ENCODE measurements at places on chromosomes 6 and 20. TPM values are rescaled to one million over a fixed set of nuclear protein-coding genes. Genes with fewer than 3 reads are reported as not detected.

GRCh38 chr6:33995309-33996119 is 150.4 kb downstream of the GRM4 start:
- no peak overlapping the region for H3K27ac ChIP-seq
- no peaks in the 10 kb centered on the region for H3K36me3 ChIP-seq
- no peaks in the 10 kb centered on the region for H3K27me3 ChIP-seq
- peaks cover 7% of the 10 kb centered on the region for H3K4me1 ChIP-seq

GRCh38 chr6:4727671-4728435 is 48.4 kb upstream of the CDYL start:
- no peak overlapping the region for H3K27ac ChIP-seq
- no peaks in the 10 kb centered on the region for H3K36me3 ChIP-seq
- peak; percentile 65 for DNase-seq
- H3K27me3 ChIP-seq: no peaks in the 10 kb centered on the region
- H3K4me1 ChIP-seq: no peaks in the 10 kb centered on the region

DNA sequence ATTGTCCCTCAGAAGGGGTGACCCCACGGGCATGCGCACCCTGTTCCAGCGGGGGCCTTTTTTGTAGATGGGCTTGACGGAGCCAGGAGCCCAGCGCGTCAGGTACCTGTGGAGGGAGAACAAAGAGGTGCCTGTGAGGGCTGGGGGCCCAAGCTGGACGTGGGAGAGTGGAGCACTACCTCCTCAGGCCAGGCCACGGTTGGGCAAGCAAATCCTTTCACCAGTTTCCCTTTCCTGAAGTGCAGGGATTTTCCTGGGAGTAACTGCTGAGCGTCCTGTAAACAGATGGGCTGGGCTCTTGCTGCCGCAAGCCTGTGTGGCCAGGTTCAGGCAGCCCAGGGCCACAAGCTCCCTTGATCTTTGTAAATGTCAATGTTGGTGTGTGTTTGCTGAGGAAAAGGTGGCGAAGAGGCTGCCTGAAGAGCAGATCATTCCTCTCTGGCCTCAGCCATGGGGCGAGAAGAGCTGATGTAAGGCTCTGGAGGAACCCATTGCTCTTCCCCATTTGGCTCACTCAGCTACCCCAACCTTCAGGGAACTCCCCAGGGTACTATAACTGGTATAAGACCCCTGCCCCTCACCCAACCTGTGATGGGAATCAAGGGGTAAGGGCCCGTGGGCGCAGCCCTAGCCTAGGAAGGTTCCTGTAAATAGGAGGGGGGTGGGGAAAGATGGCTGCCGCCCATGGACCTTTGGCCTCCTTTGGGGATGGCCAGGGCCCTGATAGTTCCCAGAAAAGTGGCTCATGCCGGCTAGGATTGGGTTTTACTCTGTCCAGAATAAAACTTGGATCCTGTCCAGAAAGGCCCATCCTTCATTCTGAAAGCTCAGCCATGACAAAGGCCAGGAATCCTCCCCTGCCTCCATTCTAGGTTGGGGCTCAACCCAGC is 15.5 kb downstream of the MRPS18A start:
- no peaks in the 10 kb centered on the region for H3K36me3 ChIP-seq
- no peak for DNase-seq
- no peaks in the 10 kb centered on the region for H3K27me3 ChIP-seq
- H3K4me1 ChIP-seq: peaks cover 7% of the 10 kb centered on the region
- H3K4me3 ChIP-seq: no peak overlapping the region

Gene ARMH2
- not detected for total RNA-seq

Gene FERMT1
- total RNA-seq: 21.2 TPM

Gene CRISP2
- total RNA-seq: not detected

GRCh38 chr6:35320031-35320410 is 22.3 kb upstream of the PPARD start:
- H3K27ac ChIP-seq: no peak overlapping the region
- H3K4me3 ChIP-seq: no peak overlapping the region
- H3K4me1 ChIP-seq: peaks cover 3% of the 10 kb centered on the region
- no peak for DNase-seq

DNA sequence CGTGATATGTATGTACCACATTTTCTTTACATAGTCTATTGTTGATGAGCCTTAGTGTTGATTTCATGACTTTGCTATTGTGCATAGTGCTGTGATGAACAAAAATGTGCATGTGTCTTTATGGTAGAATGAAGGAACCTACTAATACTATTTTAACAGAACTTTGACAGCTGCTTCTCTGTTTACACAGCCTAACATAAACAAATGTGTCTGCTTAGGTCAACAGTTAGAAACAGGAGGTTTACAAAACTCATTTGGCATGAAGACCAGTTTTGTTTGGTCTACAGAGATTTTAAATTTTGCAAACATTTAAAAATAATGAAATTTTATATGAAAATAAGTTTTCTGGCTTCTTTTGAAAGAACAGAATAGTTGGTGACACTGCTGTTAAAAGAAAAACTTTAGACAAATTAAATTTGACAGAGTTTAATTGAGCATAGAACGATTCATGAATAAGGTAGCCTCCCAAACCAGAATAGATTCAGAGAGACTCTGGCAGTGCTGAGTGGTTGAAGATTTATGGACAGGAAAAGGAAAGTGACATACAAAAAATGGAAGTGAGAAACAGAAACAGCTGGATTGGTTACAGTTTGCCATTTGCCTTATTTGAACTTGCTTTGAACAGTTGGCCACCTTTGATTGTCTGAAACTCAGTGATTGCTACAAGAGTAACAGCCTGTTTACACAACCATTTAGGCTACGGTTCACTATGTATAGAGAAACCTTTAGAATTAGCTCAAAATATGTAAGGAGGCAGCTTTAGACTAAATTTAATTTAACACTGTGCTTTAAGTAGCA is 715.8 kb upstream of the HS3ST5 start:
- H3K4me3 ChIP-seq: no peak overlapping the region
- H3K27me3 ChIP-seq: no peaks in the 10 kb centered on the region
- no peak overlapping the region for H3K27ac ChIP-seq
- no peaks in the 10 kb centered on the region for H3K36me3 ChIP-seq

GRCh38 chr20:47781632-47782031 is 3.6 kb downstream of the SULF2 start:
- no peak for DNase-seq
- no peak overlapping the region for H3K27ac ChIP-seq
- no peaks in the 10 kb centered on the region for H3K36me3 ChIP-seq
- peaks cover 23% of the 10 kb centered on the region for H3K4me1 ChIP-seq
- no peaks in the 10 kb centered on the region for H3K27me3 ChIP-seq

GRCh38 chr6:131257104-131257503 is 121.8 kb downstream of the AKAP7 start:
- no peaks in the 10 kb centered on the region for H3K27me3 ChIP-seq
- no peaks in the 10 kb centered on the region for H3K4me1 ChIP-seq
- H3K4me3 ChIP-seq: no peak overlapping the region
- DNase-seq: no peak
- H3K27ac ChIP-seq: no peak overlapping the region

Gene GPSM3
- 11.3 TPM for total RNA-seq

- no peaks in the 10 kb centered on the region for H3K36me3 ChIP-seq
- no peaks in the 10 kb centered on the region for H3K27me3 ChIP-seq
- no peak for DNase-seq
- no peaks in the 10 kb centered on the region for H3K4me1 ChIP-seq
- no peak overlapping the region for H3K4me3 ChIP-seq
These were observed 176.0 kb downstream of the SASH1 start for GRCh38 chr6:148518511-148519156.

Gene SIRPD
- not detected for total RNA-seq

Gene SLC22A3
- total RNA-seq: 2.5 TPM

DNA sequence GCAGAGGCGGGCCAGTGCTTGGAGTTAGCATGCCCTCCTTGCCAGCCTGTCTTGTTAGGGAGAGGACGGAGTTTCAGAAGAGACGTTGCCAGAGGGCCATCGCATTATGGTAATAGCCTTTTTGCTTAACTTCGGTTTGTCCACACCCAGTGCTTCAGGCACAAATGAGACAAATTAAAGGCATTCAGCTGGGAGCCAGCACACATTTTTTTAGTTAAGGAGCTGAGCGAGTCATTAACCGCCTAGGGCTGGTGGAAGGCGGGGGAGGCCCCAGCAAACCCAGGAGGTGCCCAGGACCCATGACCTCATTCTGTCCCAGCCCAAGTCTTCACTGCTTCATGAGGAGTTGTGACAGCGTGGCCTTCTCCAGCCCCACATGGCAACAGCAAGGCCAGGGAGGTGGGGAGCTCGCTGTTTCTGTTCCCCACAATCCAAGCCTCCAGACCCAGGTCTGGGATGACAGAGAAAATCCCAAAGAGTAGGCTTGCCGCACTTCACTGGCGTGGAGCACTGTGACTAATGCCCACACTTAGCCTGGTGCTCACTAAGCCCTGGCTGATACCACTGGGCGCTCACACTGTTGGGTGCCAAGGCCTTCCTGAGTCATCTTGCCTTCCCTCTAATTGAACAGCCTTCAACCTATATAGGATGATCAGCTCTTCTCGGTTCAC is 237.1 kb downstream of the ANKRD60 start:
- no peaks in the 10 kb centered on the region for H3K36me3 ChIP-seq
- peak; percentile 14 for DNase-seq
- no peak overlapping the region for H3K27ac ChIP-seq
- peaks cover 5% of the 10 kb centered on the region for H3K4me1 ChIP-seq
- H3K4me3 ChIP-seq: no peak overlapping the region

GRCh38 chr20:62772990-62773844 is 23.1 kb upstream of the MRGBP start:
- H3K4me1 ChIP-seq: peaks cover 9% of the 10 kb centered on the region
- no peak overlapping the region for H3K27ac ChIP-seq
- no peaks in the 10 kb centered on the region for H3K27me3 ChIP-seq
- H3K36me3 ChIP-seq: no peaks in the 10 kb centered on the region
- DNase-seq: no peak
- no peak overlapping the region for H3K4me3 ChIP-seq

GRCh38 chr6:46138281-46138680 is 8.5 kb downstream of the ENPP4 start:
- no peak for DNase-seq
- H3K27ac ChIP-seq: no peak overlapping the region
- H3K27me3 ChIP-seq: no peaks in the 10 kb centered on the region
- H3K36me3 ChIP-seq: no peaks in the 10 kb centered on the region

- H3K4me3 ChIP-seq: no peak overlapping the region
- H3K4me1 ChIP-seq: no peaks in the 10 kb centered on the region
- no peak overlapping the region for H3K27ac ChIP-seq
- no peaks in the 10 kb centered on the region for H3K27me3 ChIP-seq
These were observed 485.8 kb upstream of the SOX4 start for GRCh38 chr6:21107796-21108195.

Gene SAMD5
- 8.8 TPM for total RNA-seq

GRCh38 chr6:116136373-116136772 is 10.4 kb upstream of the COL10A1 start:
- H3K27me3 ChIP-seq: no peaks in the 10 kb centered on the region
- H3K27ac ChIP-seq: no peak overlapping the region
- DNase-seq: no peak
- no peaks in the 10 kb centered on the region for H3K36me3 ChIP-seq
- no peaks in the 10 kb centered on the region for H3K4me1 ChIP-seq
- H3K4me3 ChIP-seq: no peak overlapping the region

- H3K27ac ChIP-seq: peak overlapping the region; percentile 26
- no peak overlapping the region for H3K4me3 ChIP-seq
- H3K27me3 ChIP-seq: no peaks in the 10 kb centered on the region
These were observed 327.5 kb downstream of the NRN1 start for GRCh38 chr6:5679270-5679669.
